ENCODE measurements at places on chromosomes 11 and 22. TPM values are rescaled to one million over a fixed set of nuclear protein-coding genes. Genes with fewer than 3 reads are reported as not detected.
A peak's percentile ranks its signal among the peaks of the same experiment; 100 is the strongest.

DNA sequence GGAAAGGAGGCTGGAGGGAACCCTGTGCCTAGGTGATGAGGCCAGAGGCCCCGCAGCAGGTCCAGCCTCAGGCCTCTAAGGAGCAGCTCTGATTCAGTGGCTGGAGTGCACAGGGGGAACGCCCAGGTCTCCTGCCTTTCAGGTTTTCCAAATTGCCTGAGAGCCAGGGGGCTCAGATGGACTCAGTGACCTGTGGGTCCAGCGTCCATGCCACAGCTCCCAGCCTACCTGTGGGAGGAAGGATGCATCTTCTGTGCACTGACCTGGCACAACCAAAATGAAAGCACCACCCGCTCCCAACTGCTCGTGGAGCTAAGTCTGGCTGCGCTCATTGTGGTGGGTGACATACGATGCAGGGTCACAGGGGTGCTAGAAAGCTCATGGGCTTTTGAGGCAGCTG is 82.8 kb downstream of the FEZ1 start:
- no peaks in the 10 kb centered on the region for H3K36me3 ChIP-seq
- H3K4me1 ChIP-seq = no peaks in the 10 kb centered on the region
- H3K4me3 ChIP-seq = no peak overlapping the region
- no peak overlapping the region for H3K27ac ChIP-seq

DNA sequence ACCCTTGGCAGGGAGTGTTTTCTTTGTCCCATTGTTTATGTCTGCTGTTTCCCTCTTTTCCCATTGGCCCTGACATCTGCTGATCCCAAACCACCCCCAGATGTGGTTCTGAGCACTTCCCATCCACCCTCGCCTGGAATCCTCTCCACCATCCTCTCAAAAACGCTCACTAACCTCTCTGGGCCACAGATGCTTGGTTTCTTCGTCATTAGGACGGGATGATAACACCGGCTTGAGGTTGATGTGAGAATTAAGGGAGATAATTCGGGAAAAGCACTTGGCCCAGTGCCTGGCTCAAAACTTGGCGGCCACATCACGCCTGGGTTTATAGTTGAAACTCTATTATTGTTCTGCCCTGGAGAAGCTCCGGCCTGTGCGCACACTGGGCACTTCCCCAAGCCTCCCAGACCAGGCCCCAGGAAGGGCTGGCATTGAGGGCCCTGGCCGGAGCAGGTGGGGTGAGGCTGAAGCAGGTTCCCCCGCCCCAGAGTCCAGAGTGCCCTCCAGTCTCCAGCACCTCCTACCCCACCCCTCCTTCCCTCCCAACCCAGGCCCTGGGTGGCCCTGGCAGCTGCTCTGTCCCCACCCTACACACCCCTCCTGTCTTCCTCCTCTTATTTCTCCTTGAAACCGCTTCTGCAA is 63.7 kb downstream of the CYTH4 start:
- H3K4me3 ChIP-seq = no peak overlapping the region
- H3K27ac ChIP-seq = no peak overlapping the region
- H3K36me3 ChIP-seq = no peaks in the 10 kb centered on the region
- no peaks in the 10 kb centered on the region for H3K4me1 ChIP-seq
- no peaks in the 10 kb centered on the region for H3K27me3 ChIP-seq

- H3K27me3 ChIP-seq = no peaks in the 10 kb centered on the region
- H3K27ac ChIP-seq = peak overlapping the region; percentile 38
- H3K4me3 ChIP-seq = no peak overlapping the region
- H3K36me3 ChIP-seq = no peaks in the 10 kb centered on the region
These were observed 54.3 kb downstream of the SCUBE1 start for GRCh38 chr22:43288807-43289420.

DNA sequence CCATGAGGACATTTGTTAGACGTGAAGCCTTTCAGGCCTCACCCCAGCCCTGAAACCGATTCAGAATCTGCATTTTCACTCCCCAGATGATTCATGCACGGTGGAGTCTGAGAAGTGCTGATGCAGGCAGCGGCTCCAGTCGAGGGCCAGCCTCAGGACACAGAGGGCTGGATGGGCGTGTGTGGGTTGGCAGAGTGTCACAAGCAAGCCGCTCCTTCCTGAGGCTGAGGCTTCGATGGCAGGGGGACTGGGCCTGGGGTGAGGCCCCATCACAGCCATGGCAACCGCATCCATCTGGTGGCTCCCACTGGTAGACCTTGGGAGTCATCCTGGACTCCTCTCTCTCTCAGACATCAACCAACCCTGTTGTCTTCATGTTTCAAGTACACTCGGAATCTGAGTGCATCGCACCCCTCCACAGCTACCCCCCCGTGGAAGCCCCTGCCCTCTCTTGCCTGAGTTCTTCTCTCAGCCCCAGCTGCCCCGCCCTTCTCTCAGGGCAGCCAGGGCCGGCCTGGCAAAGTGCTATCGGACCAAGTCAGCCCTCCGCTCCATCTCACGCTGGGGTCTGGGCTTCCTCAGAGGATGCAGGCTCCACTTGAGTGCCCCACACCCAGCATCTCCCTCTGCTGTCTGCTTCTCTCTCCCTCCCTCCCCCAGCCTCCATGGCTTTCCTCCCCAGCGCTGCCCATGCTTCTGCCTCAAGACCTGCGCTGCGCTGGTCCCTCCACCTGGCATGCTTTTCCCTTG is 10.6 kb downstream of the KCNC1 start:
- no peaks in the 10 kb centered on the region for H3K4me1 ChIP-seq
- no peak overlapping the region for H3K4me3 ChIP-seq
- H3K27ac ChIP-seq = no peak overlapping the region
- no peaks in the 10 kb centered on the region for H3K36me3 ChIP-seq
- no peaks in the 10 kb centered on the region for H3K27me3 ChIP-seq

GRCh38 chr22:41757502-41757901 is 43.0 kb upstream of the CCDC134 start:
- H3K4me3 ChIP-seq = no peak overlapping the region
- no peaks in the 10 kb centered on the region for H3K4me1 ChIP-seq
- no peak overlapping the region for H3K27ac ChIP-seq

GRCh38 chr22:29348041-29348440 is 32.5 kb upstream of the RASL10A start:
- H3K27me3 ChIP-seq = no peaks in the 10 kb centered on the region
- DNase-seq = no peak
- H3K27ac ChIP-seq = no peak overlapping the region

DNA sequence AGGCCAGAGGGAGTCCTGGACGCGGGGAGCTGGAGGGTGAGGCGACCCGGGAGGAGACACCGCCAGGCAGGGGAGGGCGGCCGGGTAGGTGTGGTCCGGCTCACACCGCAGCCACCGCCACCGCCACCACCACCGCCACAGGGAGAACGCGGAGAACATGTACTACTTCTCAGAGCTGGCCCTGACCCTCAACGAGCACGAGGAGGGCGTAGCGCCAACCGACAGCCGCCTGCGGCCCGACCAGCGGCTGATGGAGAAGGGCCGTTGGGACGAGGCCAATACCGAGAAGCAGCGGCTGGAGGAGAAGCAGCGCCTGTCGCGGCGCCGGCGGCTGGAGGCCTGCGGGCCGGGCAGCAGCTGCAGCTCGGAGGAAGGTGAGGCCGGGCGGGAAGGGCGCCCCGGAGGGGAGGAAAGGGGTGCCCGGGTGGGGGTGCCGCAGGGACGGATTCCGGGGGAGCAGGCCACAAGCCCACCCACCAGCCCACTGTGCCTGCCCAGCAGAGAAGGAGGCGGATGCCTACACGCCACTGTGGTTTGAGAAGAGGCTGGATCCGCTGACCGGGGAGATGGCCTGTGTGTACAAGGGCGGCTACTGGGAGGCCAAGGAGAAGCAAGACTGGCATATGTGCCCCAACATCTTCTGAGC is 62.8 kb downstream of the MORC2 start:
- no peaks in the 10 kb centered on the region for H3K27me3 ChIP-seq
- H3K4me1 ChIP-seq = no peaks in the 10 kb centered on the region
- no peak for DNase-seq
- no peak overlapping the region for H3K4me3 ChIP-seq

DNA sequence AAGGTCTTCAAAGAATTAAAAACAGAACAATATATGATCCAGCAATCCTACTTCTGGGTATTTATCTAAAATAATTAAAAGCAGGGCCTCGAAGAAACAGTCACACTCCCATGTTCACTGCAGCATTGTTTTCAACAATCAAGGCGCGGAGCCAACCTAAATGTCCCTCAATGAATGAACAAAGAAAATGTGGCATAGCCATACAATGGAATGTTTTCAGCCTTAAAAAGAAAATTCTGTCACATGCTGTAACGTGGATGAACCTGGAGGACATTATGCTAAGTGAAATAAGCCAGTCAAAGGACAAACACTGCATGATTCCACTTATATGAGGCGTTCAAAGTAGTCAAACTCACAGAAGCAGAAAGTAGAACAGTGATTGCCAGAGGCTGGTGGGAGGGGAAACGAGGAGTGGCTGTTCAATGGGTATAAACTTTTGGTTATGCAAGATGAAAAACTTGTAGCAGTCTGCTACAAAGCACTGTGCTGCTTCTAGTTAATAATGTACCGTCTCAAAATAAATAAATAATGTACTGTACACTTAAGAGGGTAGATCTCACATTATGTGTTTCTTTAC is 41.2 kb downstream of the SNX19 start:
- no peak for DNase-seq
- no peaks in the 10 kb centered on the region for H3K4me1 ChIP-seq
- no peak overlapping the region for H3K4me3 ChIP-seq
- no peak overlapping the region for H3K27ac ChIP-seq
- peaks cover 75% of the 10 kb centered on the region for H3K36me3 ChIP-seq

GRCh38 chr11:67117672-67118180 is 1.3 kb upstream of the KDM2A start:
- H3K4me3 ChIP-seq = peak overlapping the region; percentile 22
- peak; percentile 75 for DNase-seq
- H3K27ac ChIP-seq = peak overlapping the region; percentile 95
- H3K4me1 ChIP-seq = peaks cover 30% of the 10 kb centered on the region

- no peaks in the 10 kb centered on the region for H3K4me1 ChIP-seq
- H3K4me3 ChIP-seq = no peak overlapping the region
- H3K27me3 ChIP-seq = no peaks in the 10 kb centered on the region
- no peak overlapping the region for H3K27ac ChIP-seq
- no peak for DNase-seq
These were observed 63.4 kb upstream of the UCP3 start for GRCh38 chr11:74072286-74072685.

DNA sequence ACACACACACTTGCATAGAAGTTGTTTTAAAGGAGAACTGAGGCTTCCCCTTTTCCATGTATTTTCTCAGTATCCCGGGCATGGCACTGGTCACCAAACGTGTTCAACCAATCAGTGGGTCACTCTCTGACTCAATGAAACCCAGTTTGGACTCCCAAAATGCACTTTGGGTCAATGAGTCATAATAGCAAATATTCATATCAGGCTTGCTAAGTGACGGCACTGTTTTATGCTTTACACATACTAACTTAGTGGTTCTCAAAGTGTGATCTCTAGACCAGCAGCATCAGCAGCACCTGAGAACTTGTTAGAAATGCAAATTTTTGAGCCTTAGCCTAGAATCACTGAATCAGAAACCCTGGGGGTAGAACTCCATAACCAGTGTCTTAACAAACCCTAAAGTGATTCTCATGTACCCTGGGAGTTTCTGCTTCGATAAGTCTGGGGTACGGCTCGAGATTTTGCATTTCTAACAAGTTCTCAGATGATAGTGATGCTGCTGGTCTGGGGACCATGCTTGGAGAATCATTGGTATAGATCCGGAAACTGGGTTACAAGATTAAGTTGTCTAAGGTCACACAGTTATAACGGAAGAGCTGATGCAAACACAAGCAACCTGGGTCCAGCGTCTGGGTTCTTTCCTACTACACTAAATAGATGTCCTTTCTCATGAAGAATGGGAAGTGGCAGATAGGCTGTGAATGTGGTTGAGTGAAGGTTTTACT is 35.6 kb downstream of the ETS1 start:
- no peaks in the 10 kb centered on the region for H3K27me3 ChIP-seq
- no peaks in the 10 kb centered on the region for H3K36me3 ChIP-seq
- DNase-seq = peak; percentile 72
- no peak overlapping the region for H3K4me3 ChIP-seq

GRCh38 chr22:27971926-27972325 is 52.9 kb upstream of the PITPNB start:
- no peak for DNase-seq
- H3K4me1 ChIP-seq = no peaks in the 10 kb centered on the region
- no peak overlapping the region for H3K27ac ChIP-seq
- H3K36me3 ChIP-seq = no peaks in the 10 kb centered on the region
- no peak overlapping the region for H3K4me3 ChIP-seq
- no peaks in the 10 kb centered on the region for H3K27me3 ChIP-seq

The C11orf86 gene
- total RNA-seq = not detected

The DNAJC24 gene
- total RNA-seq = 18.6 TPM
